Thoracic aorta (tissue), 2 donors: ENCODE measurements at places on chromosomes 5 and 9. TPM values are rescaled to one million over a fixed set of nuclear protein-coding genes. Genes with fewer than 3 reads are reported as not detected.

DNA sequence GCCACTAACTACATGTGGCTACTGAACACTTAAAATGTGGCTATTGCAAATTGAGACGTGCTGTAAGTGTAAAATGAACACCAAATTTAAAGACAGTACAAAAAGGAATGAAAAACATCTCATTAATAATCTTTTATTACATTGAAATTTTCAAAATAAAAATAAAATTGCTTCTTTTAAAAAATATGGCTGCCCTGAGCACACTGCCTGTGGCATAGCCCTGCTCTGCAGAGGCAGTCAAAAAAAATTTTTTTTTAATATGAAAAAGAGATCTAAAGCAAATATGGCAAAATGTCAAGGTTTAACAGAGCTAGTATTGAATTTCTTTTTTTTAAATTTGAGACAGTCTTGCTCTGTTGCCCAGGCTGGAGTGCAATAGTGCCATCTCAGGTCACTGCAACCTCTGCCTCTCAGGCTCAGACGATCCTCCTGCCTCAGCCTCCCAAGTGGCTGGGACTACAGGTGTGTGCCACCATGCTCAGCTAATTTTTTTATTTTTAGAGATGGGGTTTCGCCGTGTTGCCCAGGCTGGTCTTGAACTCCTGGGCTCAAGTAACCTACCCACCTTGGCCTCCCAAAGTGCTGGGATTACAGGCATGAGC, 25.6 kb downstream of the CARNMT1 start:
- DNase-seq: no peak

DNA sequence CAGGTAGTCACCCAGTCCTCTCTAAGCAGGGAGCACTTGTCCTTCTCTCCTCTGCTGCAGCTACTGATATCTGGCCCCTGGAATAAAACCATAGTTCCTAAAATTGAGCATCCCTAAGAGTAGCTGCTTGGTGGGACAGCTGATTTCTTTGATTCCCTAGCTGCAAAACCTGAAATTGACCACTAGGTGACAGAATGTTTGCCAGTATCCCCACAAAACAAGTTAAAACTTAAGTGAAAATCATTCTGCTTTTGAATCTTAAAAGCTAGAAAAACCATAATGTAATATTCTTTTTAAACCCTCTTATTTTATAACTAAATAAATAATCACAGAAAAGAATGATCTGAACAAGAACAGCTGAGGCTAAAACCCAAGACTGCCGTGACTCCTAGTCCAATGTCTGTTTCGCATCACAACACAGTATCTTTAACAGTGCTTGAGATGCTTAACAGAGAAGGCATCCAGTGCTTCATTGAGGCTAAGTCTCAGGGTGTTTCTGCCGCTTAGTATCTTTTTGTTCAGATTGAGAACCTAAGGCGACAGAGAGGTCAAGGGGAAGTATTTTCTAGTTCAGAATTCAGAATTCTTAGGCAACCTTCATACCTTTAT, 24.4 kb upstream of the TAL2 start:
- DNase-seq: no peak

GRCh38 chr5:15783734-15784133, 283.8 kb downstream of the FBXL7 start:
- no peak for DNase-seq

DNA sequence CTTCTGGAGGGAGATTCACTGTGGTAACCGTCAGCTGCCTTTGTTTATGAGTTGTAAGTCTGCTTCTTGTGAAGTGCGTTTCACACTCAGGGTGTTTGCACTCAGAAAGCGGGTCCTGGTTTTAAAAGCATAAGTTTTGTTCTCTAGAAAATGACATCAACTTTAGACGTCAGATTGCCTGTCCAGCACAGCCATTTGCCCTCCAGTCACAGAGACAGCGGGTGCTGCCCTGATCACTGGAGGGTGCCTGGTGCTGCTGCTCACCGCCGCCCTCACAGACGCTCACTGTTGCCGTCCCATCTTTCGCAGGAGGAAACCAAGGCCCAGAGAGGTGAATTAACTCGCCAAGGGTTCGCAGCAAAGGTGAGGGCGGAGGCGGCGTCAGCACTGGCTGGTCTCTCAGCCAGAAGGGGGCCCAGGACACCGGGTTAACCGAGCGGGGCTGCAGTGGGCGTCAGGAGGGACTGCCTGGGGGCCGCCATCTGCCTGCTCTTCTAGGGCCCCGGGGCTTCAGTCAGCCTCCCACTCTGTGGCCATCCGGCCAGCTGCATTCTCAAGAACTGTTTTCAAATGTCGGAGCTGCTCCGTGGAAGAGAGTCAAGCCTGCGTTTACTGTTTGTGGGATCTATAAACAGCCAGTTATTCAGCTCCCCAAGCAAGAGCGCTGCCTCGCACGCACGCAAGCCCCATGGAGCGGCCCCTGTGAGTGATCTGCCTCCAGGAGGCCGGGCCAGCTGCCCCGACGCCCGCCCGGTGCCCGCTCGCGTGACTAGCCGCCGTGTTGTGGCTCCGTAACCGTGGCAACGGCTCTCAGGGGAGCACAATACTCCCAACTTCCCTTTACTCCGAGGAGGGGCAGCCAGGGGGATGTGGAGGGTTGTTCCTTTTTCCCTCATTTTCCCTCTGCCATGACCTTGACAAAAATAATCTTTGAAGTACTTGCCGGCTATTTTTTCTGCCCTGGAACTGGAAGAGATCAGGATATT, 43.4 kb upstream of the EXOC3 start:
- DNase-seq: peak; percentile 43

DNA sequence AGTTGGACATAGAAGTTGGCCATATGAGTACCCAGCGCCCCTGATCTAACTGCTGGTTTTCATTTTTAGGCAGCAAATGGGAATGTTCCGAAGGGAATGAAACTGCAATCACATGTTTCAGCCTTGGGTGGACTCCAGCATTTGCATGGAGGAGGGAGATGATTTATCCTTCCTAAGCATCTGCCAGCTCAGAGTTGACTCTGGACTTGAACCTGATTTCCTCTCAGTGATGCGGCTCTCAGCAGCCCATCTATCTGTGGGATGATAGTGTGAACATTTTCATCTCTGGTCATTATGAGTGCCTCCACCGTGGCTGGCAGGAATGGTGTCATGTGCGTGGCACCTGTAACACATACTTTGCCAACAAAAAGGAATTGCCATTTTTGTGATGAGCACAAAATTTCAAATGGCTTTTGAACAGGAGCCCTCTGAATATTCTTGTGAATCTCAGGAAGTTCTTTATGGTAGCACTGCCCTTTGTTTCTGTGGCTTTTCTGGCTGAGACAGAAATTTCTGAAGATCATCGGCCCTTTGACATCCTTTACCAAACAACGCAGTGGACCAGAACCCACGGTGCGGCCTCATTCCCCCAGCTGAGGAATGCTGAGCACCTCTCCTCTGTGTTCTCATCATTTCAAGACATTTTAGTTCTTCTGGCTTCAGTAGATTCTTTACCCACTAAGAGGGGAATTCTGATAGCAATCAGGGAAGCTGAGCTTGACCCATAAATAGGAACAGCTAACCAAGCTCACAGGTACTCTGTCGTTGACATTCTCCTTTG, 28.5 kb downstream of the FUBP3 start:
- DNase-seq: no peak

The DPYSL3 gene
- 255 TPM for total RNA-seq

The PCDHB13 gene
- total RNA-seq: 8.0 TPM

The MUSK gene
- not detected for total RNA-seq

The PCDHGA11 gene
- total RNA-seq: 10.4 TPM

The INSL4 gene
- not detected for total RNA-seq
